ENCODE measurements at places on chromosomes 5 and 9.

DNA sequence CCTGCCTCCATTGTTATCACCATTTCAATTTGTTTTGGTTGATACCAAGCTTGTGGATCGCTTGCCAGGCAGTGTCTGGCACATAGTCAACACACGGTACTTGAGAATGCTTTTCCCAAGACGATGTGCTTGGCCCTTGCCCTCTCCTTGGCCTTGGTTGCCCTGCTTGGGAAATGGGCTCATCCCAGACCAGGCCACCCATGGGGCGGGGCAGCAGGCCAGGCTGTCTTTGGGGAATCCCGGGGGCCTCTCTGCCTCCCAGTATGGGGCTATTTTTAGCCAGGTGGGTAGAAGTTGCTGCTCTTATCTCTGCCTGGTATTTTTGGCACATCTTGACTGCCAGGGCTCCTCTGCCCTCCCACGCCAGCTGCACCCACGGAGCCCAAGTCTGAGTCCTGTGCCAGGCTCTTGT lies 49.9 kb downstream of the LMX1B start:
- no peak for DNase-seq

DNA sequence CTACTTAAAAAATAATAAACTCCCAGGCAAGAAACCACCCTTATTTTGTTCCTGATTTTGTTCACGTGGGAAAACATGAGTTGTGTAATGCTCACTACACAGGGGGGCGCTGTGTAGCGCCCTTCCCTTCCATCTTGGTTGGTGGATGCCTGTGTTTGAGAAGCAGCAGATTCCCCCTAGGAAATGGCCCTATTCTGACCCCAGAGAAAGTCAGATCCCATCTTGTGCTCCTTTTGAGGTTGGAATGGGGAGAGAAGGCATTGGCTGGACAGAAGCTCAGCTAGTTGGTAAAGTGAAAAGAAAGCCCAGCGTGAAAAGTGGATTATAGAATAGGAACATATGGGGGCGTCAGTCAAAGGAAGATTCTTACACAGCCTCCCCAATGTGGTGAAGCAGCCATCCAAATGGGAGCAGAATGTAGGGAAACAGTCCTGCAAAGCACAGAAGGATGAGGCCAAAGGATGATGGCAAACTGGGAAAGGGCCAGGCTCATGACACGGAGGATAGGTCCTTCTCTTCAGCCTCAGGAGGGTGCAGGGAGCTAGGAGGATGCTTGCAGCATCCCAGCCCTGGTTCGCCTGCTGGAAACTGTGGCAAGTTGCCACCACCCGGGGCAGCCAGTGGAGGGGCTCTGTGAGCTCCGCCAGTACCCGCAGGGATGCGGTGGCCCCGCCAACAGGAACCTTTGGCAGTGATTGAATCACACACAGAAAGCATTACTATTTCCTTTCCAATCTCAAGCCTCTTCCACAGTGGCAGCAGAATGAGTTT lies 314.2 kb upstream of the DAP start:
- DNase-seq = peak; percentile 14

GRCh38 chr5:7850395-7851239 lies at the start of gene CFAP90:
Gene CFAP90, minus strand, starts transcription at chr5:7851133. Its CDS starts 112 bp downstream, at chr5:7851021.
- no peak for DNase-seq

GRCh38 chr9:93154293-93154903 lies 20.3 kb upstream of the NINJ1 start:
- no peak for DNase-seq

DNA sequence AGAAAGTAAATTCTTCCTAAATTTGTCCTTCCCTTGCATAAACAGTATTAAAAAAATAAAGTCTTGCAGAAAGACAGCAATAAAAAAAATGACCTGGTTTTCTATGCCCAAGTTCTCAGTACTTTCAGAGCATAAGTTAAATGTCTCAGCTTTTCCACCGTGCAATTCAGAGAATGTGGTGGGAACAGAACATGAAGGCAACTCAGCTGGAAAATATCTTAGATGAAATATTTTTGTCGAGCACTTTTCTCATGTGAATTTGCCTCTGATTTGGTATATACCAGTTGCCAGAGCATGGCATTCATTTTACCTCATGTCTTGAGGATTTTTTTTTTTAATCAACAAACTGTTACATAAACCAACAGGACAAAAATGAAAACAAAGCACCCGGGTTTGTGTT lies 176.1 kb downstream of the CETN3 start:
- no peak for DNase-seq

DNA sequence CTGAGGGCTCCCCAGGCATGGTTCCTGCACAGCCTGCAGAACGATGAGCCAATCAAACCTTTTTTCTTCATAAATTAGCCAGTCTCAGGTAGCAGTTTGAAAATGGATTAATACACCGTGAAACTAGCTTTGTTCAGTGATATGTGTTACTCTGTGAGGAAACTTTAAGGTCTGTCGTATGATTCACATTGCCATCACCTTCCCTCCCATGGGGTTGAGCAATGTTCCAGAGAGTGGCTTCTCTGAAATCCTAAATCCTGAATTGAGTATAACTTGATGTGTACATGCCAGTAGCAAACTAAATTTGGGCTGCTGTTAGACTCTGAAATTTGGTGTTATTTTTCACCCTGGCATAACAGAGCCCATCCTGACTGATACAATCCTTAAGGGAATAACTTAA lies 866.4 kb upstream of the C9orf72 start:
- DNase-seq = no peak

GRCh38 chr9:29685531-29685930 lies 2112.2 kb upstream of the C9orf72 start:
- DNase-seq = no peak

GRCh38 chr9:89619424-89620138 lies 14.8 kb downstream of the GADD45G start:
- no peak for DNase-seq

DNA sequence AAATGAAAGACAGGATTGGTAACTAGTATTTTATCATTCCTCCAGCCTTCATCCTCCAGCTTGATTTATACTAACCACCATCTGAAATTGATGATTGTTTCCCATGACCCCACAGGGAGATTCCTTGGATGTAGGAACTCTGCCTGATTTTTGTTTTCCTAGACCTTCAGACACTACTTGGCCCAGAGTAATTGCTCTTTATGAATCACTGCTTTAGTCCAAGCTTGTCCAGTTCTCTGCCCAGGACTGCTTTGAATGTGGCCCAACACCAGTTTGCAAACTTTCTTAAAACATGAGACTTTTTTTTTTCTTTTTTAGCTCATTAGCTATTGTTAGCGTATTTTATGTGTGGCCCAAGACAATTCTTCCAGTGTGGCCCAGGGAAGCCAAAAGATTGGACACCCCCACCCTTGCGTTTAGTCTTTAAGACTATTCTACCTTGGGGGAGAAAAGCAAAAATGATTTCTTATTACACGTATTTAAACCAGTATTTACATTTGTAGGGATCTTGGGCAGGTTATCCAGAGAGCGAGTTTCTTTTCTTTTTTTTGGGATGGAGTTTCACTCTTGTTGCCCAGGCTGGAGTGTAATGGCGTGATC lies 18.4 kb downstream of the BASP1 start:
- DNase-seq = no peak

DNA sequence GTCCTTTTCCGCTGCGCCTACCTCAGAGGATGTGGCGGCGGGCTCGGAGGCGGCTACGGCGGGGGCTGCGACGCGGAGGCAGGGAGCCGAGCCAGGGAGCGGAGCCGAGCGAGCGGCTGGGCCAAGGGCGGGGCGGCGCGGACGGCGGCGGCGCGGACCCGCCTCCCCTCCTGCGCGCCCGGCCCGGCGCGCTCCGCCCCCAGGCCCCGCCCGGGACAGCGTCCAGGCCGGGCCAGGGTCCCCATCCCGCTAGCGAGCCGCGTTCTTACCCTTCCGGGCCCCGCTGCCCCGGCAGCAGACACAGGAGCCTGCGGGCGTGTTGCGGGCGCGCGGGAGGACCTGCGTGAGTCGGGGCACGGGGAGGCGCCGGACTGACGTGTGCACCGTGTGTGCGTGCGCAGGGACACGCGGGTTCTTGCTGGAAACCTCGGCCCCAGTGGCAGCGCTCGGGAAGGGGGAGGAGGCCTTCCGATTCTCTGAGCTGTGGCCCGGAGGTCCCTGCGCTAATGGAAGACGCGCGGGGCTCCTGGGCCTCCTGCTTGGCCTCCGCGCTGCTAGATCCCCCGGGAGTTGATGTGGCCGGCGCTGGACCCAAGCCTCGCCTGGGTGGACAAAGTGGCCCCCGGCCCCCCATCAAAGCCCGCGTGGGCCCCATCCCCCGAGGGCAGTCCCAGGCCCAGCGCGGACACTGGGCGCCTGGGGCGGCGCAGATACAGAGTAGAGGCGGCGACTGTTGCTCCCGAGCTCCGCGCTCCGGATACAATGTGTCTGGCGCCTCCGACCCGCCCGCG lies at the start of gene VDAC1:
VDAC1 (minus strand) TSS at position 350 of the 791 bp plus-strand sequence. CDS start 11,963 bp downstream, outside the sequence.
- peak; percentile 69 for DNase-seq

GRCh38 chr5:39319395-39319794 lies 44.9 kb downstream of the C9 start:
- DNase-seq = no peak

DNA sequence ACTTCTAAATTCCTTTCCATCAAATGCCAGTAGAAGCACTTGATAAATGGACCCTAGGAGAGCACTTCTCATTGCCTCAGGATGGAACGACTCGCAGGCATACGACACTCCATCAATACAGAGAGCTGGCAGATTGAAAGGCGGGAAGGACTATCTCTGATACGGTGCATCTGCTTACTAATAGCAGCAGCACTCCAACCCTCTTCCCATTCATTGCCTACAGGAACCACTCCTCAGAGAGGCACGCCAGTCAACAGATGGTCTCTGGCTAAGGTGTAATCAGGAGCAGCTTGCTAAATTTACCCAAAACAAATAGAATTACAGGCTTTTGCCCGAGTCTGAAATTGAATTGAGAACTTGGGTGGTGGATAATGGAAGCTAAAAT lies 168.1 kb downstream of the EFNA5 start:
- no peak for DNase-seq

DNA sequence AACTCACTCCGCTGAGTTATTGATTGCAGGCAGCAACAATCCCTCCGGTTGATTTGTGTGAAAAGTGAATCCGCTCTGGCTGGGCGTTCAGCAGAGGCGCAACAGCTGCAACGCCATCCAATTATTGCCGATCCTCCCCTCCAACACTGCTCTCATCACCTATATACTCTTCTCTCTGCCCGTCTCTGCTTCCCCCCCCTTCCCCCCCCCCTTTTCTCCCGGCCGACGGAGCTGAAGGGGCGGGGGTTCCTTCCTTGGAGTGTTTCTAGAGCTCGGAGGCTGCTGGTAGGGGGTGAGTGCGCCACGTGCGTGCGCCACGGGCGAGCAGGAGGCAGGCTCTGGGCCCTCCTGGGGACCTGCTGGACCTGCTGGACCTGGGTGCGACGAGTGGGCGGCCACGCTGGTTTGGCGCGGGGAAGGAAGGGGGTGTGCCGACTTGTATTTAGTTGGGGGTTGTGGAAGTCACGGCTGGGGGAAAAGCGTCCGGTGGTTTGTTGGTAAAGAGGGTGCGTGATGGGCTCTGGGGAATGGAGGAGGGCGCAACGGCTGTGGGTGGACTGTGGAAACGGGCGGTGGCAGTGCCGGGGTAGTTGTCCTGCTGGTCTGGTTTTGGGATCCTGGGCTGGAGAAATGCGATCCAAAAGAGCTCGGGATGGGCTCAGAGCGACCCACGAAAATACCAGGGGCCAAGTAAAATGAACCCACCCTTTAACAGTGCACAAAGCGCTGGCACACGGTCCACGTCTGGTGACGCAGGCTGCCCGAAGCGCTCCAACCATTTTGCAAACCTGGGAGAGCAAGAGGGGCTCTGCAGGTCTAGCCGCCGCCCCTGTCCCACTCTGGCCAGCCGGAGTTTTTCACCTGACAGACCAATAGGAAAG lies 6.4 kb upstream of the MEF2C start:
- DNase-seq = peak; percentile 54

- no peak for DNase-seq
Observed at GRCh38 chr9:127570533-127571111, 41.5 kb upstream of the STXBP1 start.

- DNase-seq = peak; percentile 70
Observed at GRCh38 chr9:127873886-127874285, 3.6 kb downstream of the AK1 start.

- DNase-seq = no peak
Observed at GRCh38 chr9:69885474-69885929, 64.9 kb downstream of the CFAP95 start.

All from caudate nucleus (tissue), 63 donors.